Ascending aorta (tissue), 2 donors: ENCODE measurements at places on chromosomes 1 and 21.

DNA sequence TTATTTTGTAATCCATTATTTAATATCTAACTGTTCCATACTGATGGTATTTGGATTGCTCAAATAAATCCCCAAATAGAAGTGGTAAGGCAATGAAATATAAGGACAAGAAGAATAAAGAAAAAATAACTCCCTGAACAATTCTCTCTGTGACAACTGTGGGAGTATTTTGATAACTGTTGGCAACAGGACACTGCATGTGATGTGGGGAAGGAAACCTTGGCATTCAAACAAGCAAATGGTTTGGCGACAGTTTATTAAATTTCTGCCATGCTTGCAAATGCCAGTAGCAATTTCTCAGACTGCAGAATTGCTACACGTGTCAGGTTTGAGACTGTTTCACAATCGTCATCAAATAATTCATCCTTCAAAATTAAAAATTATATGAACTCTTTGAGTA is 8.6 kb upstream of the MRPL39 start:
- no peak for DNase-seq

- no peak for DNase-seq
These were observed 47.1 kb downstream of the CACHD1 start for GRCh38 chr1:64516803-64517568.

DNA sequence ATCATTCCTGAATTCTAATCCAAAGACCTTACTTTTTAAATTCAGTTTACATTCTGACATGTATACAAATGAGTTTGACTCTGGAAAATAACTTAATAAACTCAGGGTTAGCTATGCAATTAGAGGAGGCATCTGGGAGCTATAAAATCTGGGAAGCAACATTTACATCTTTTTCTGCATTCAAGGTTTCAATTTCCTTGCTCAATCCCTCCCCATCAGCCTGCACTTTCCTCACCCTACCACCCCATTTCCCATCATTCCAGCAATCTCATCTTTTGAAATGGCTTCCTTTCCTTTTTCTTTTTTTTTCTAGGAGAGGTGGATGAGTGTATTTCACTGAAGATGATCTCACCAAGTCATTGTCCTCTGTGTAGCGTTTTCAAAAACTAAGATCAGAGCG is 65.3 kb upstream of the BEND5 start:
- no peak for DNase-seq

DNA sequence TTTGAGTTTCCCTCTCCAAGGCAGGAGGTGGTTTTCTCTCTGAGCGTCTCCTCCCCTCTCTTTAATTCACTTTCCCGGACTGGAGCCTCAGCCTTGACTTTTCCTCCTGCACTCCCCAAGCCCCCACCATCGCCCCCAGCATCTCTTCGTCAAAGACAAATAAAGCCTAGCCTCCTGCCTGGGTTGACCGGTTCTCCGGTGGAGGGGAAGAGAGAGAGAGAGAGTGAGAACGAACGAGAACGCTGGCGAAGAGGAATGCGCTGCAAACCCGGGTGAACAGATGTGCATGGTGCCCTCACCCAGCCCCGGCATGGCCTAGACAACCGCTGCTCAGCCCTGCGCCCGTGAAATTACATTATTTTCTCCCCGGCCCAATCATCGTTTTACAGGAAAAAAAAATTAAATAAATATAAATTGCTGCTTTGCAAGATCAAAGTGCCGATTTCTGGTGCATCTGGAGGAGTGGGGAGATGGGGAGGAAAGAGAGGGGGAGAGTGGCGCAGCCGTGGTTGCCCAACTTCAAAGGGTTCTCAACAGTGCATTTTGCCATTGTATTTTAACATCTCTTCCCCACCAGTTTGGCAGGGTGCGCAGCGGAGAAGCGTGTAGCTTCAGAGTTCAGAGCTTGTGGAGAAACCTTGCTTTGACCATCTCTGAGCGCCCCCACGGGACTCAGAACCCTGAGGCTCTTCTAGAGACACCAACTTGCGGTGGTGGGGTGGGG is 11.4 kb upstream of the TBX15 start:
- DNase-seq, result no peak

GRCh38 chr1:18072066-18072465 is 35.5 kb upstream of the IGSF21 start:
- DNase-seq, result no peak

DNA sequence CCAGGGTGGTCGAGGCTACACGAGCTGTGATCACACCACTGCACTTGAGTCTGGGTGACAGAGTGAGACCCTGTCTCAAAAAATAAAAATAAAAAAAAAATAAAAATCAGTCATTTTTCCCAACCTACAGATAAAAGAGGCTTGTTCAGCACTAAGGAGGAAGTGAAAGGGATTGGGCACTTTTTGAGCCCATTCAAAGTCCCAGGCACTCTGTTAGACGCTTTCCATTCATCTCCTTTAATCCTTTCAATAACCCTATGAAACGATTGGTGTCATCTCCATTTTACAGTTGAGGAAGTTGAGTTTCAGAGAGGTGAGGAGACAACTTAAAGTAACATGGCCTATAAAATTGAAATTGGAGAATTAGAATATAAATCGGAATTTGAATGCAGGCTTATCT is 10.4 kb upstream of the AGO4 start:
- no peak for DNase-seq

DNA sequence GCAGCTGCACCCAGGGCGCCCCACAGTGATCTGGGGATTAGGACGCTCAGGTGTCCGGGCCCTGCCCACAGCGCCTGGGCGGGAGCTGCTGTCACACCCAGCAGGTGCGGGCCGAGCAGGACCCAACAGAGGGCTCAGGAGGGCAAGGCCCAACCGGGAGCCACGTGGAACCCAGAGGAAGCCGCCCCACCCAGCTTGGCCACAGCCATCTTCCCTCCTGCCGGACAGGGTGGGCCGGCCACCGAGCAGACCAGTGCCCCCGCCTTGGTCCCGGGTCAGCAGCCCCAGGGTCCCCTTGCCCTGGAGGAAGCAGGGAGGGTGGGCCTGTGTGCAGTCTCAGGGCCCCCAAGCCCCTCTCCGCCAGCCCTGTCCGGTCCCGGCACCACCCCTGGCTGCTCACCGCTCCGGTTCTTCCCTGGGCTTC is 6.3 kb upstream of the TTLL10 start:
- no peak for DNase-seq
